Left colon (tissue), 2 donors: ENCODE measurements at places on chromosomes 4 and X. TPM values are rescaled to one million over a fixed set of nuclear protein-coding genes. Genes with fewer than 3 reads are reported as not detected.
A peak's percentile ranks its signal among the peaks of the same experiment; 100 is the strongest.

- DNase-seq, result no peak
Measured at GRCh38 chr4:174538876-174539250, 16.6 kb upstream of the HPGD start.

DNA sequence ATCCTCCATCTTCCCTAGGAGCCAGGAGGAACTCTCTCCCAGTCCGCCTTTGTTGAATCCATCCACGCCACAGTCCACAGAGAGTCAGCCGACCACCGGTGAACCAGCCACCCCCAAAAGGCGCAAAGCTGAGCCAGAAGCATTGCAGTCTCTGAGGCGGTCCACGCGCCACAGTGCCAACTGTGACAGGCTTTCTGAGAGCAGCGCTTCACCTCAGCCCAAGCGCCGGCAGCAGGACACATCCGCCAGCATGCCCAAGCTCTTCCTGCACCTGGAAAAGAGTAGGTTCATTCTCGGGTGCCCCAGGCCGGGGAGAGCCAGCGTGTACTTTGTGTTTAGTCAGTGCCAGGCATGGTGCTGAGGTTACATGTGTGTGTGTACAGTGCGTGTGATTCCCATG is 7.4 kb downstream of the MSL3 start:
- no peak for DNase-seq

- peak; percentile 78 for DNase-seq
Measured at GRCh38 chrX:110450050-110450449, 91.4 kb downstream of the RTL9 start.

- DNase-seq, result no peak
Measured at GRCh38 chr4:46444318-46445000, 54.5 kb upstream of the GABRA2 start.

The NOX1 gene
- total RNA-seq, result 103 TPM

- DNase-seq, result no peak
Measured at GRCh38 chrX:73758250-73758649, 195.3 kb downstream of the CHIC1 start.

GRCh38 chrX:26557691-26558321 is 341.8 kb downstream of the MAGEB5 start:
- no peak for DNase-seq

DNA sequence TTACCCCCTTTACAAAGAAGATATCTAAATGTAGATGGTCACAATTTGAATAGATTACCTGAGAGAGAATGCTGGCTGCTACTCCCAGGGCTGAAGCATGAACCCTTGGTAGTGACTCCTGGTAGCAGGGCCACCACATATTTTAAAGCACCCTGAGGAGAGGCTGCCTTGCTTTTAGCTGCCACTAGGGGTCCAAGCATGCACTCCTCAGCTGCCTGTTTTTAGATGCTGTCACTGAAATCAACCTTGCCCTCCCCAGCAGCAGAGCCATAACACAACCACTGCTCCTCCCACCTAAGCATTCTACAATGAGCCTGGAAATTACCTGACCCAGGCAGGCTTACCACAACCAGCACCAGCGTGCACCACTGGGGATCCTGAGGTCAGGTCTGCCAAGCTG is 850.9 kb downstream of the FAM133A start:
- DNase-seq, result no peak

The NAP1L3 gene
- total RNA-seq, result 0.43 TPM

The IL3RA gene
- 3.9 TPM for total RNA-seq

DNA sequence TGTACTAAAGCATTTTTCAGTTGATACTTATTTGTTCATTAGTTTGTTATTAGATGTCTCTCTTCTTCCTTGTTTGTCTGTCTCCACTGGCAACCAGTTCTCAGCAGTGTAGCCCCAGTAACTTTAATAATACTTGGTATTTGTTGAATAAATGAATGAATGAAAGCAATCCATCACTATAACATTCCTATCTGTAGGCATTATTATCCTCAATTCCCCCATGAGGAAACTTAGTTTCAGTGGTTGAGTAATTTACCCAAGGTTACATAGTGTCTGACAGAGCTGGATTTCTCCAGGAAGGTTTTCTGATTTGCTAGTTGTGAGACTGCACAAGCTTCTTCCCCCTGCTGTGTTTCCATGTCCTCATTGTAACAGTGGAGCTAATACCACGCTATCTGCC is 27.8 kb upstream of the MAOB start:
- DNase-seq, result no peak

DNA sequence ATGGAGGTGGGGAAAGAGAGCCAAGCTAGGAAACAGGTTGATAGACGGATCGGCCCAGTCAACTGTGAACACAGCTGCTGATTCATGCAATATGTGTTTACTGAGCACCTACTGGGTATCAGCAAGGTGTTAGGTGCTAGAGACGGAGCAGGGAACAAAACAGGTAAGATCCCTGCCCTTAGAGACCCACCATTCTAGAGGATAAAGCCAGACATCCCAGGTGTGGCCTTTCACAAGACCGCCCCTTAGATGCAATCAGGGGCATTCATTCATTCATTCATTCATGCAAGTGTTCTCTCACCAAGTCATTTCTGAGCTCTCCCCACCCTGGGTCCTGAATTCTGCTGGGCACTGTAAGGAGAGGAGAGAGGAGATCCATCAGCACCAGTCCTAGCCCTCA is 20.2 kb upstream of the MTM1 start:
- no peak for DNase-seq

- DNase-seq, result no peak
Measured at GRCh38 chr4:84611531-84611930, 28.6 kb downstream of the CDS1 start.

The PABPC1L2A gene
- not detected for total RNA-seq

DNA sequence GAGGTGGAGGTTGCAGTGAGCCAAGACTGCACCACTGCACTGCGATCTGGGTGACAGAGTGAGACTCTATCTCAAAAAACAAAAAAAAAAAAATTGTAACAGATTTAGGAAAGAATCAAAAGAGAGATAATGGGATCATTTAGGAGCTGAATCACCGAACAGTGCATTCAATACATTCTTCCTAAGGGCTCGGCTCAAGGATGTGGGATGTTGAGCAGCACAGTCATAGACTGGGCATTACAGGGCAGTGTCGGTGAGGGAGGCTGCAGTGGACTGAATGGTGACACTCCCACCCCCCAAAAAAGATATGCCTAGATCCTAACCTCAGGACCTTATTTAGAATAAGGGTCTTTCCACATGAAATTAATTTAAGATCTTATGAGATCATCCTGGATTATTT is 70.0 kb downstream of the EVC2 start:
- no peak for DNase-seq

The MAGEA2 gene
- not detected for total RNA-seq

GRCh38 chr4:167767281-167767680 is 325.1 kb upstream of the ANXA10 start:
- no peak for DNase-seq

The PFKFB1 gene
- 0.34 TPM for total RNA-seq

- DNase-seq, result no peak
Measured at GRCh38 chr4:144185086-144185485, 44.6 kb upstream of the GYPA start.

DNA sequence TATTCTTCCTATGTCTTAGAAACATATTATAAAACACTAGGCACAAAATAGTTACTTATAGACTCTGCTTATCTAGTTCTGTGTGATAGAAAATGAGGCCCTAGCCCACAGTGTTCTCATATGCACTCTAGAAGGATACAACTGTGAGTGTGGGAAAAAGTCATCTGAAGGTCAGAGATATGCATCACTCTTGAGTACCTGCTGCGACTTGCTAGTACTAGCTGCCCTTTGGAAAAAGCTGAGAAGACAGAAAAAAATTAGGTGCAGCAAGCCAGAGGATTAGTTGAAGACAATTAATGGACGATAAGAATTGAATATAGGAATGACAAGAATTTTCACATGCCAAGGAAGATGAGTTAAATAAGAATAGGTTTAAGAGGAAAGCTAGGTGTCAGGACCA is 61.3 kb downstream of the MTHFD2L start:
- no peak for DNase-seq

- no peak for DNase-seq
Measured at GRCh38 chrX:10795721-10796120, 175.3 kb upstream of the MID1 start.

The CTAG1B gene
- not detected for total RNA-seq

- DNase-seq, result no peak
Measured at GRCh38 chr4:151031831-151032605, 16.9 kb upstream of the LRBA start.

DNA sequence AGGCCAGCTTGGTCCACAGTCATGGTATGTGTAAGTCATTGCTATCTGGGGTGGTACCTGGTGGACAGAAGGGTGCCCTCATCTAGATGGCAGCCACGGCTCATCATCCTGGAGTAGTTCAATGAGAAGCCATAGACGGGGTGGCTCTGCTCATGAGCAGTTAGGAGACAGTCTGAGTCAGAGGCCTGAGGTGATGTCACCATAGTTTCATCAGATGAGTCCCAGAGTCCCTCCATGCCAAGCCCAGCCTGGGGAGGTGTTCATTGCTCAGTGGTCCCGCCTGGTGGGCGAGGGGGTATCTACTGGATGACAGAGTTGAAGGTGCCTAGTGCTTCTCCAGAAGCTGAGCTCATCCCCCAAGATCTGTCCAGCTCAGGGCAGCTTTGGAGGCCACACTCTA is 49.8 kb downstream of the DLG3 start:
- no peak for DNase-seq

DNA sequence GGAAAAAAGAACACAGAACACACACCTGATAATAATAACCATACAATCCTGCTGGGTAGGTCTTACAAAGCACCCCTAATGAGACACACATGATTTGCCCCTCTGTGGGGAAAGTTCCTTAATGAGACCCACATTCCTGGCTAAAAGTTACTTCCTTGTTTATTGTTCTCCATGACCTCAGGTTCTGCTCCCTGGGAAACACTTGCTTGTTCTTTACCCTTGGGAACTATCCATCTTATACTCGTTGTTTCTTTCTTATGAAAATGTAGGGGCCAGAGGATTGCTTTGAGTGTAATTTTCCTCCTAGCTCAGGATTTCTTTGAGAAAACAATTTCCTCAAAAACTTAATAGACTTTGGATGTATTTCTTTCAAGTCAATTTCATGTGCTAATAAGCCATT is 52.1 kb upstream of the PCDH10 start:
- no peak for DNase-seq
